SK-N-SH (cell line): ENCODE measurements at places on chromosomes 3 and 15.

- DNase-seq = no peak
These were observed 150.9 kb upstream of the UBE2E2 start for GRCh38 chr3:23052208-23052607.

DNA sequence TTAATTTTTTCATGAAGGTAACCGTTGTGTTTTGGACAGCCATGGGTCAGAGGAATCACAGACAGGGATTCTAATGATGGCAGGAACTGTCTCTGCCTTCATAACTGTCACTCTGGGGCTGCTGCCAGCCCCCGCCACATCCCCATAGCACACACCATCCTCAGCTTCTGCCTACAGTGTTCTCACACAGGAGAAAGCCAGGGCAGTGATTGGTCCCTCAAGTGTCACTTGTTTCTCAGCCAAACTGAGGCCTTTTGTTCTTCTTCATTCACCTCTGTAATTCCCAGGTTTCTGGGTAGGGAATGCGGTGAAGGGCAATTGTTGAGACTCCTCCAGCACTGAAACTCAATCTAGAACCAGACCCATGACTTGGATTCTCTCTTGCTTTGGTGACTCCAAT lies 65.4 kb upstream of the C3orf80 start:
- no peak for DNase-seq

GRCh38 chr3:165125836-165126235 lies 47.5 kb upstream of the SI start:
- DNase-seq = no peak

DNA sequence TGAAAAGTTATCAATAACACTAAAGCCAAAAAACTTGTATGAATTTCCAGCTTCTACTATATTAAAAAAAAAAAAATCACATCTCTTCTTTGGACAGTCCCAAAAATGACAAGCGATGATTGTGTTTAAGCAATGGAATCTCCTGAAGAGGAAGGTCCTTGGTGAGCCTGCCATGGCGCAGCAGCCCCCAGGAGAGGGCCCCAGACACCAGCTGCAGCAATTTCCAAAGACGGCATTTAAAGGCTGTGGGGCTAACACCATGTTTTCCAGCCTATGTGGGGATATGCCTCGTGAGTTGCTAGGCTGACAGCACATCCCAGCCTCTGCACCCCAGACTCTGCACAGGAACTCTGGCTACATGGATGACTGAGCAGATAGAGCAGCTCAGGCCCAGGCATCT lies 14.7 kb downstream of the SKIC8 start:
- no peak for DNase-seq

GRCh38 chr15:85742186-85742821 lies 52.4 kb downstream of the KLHL25 start:
- peak; percentile 32 for DNase-seq

- DNase-seq = no peak
These were observed 180.6 kb upstream of the RBMS3 start for GRCh38 chr3:29100292-29100691.

GRCh38 chr3:43362183-43362582 lies 75.8 kb downstream of the SNRK start:
- no peak for DNase-seq

- no peak for DNase-seq
These were observed 14.7 kb downstream of the THBS1 start for GRCh38 chr15:39595338-39596221.

GRCh38 chr3:59064728-59065127 lies 14.9 kb upstream of the CFAP20DC start:
- DNase-seq = no peak

DNA sequence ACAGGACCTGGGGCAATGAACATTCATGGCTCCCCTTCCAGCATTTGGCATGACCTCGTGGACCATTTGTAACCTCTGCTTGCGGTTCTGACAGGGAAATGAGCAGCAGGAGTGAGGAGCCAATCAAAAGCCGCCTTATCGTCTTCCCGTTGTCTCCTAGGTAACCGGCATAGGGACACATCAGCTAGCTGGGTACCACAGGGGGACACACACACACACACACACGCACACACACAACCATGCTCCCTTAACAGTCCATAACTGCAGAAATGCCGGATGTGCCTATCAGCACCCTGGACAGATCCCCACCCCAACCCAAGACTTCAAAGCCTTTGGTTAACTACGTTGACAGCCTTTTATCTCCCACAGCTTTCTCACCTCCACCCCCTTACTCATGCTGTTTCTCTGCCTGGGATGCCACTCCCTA lies 53.4 kb upstream of the CCDC174 start:
- DNase-seq = peak; percentile 85

DNA sequence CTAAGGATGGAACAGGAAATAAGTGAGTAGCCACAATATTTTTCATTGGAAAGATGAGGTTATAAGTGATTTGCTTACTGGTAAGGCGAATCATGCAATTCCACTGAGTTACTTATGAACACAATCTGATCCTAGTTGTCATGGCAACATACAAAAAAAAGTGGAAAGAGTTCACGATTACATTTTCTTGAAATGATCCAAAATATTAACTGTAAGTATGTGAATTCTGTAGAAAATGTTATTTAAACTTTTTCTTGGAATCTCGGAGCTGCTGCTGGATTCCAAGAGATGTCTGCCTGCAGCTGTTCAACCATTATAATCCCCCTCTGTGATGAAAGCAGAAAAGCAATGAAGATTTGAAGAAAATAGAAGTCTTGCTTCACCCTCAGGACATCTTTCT lies 120.5 kb downstream of the KBTBD8 start:
- DNase-seq = no peak

GRCh38 chr3:129502641-129503408 lies 25.6 kb upstream of the RHO start:
- no peak for DNase-seq

DNA sequence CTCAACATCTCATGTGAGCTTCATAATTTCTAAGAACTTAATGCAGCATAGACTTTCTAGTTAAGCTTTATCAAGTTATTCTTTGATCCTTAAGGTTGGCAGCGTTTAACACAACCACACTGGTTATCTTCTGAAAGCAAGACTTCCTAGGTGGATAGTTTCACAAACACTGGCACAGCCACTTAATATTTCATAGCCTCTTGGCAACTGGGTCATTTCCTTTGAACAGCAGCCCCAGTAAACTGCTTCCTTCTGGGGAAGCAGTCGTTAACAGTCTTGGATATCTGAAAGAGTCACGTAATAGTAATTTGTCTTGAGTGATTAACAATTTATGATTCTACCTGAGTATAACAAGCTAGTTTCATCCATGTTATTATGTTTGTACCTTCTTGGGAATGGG lies 45.9 kb upstream of the ABHD10 start:
- DNase-seq = no peak

- no peak for DNase-seq
These were observed 33.9 kb downstream of the PTPRG start for GRCh38 chr3:61595288-61595687.

DNA sequence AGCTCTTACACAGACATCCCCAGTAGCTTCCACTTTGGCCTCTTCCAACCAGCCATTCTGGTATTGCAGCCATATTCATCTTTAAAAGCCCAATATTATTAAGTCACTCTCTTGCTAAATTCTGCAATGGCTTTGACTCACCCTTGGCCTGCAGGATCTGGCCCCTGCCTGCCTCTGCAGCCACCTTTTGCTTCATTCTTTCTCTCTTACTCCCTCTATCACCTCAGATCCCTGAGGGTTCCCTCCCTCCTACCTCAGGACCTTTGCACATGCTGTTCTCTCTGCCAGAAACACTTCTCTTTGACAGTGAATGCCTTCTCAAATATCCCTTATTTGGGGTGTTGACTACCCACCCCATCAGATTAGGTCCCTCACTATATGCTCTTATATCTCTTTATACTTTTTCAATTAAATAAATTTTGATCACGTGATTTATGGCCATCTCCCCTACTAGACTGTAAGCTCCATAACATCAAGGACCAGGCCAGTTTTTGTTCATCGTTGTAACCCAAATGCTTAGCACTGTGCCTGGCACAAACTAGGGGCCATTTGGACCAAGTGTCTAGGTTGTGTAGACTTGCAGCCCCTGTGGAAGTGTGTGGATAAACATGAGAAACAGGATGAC lies 32.3 kb upstream of the UBE2Q2 start:
- DNase-seq = no peak

DNA sequence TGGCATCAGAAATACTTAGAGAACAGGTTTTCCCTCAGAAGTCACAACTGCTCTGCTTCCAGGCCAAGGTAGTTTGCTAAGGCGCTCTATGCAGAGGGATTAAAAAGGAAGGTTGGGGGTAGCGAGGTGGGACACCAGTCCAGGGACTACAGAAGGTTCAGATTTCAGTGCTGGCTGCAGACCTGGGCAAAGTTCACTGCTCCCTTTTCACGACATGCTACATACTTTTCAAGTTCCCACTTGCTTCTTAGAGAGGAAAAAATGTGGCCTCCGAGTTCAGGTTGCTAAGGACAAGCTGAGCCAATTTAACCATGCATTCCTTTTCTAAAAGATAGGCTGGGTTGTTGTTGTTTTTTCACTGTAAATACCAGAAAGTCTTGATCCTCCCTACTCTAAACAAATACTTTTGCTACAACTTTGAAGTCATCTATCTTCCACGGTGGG lies 158.6 kb upstream of the NR2F2 start:
- no peak for DNase-seq
